ENCODE measurements at places on chromosomes 13 and 19.

DNA sequence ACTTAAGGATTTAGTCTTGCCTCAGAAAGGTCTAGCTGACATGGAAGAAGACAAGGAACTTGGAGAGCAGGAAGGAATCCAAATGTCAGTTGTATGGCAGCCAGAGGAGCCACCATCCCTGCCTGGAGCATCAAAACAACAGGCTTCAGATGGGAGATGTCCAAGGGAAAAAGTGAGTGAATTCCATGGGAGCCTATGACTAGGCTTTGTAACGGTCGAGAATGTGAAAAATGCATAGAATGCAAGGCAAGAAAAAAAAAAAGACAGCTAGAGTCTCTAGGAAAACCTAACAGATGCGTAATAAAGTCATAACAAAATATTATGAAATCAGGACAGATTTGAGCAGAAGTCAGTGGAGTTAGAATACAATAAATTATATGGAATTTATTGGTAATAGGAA lies 183.7 kb upstream of the LSM14A start:
- peak; percentile 36 for DNase-seq

GRCh38 chr13:105798541-105798940 lies 736.9 kb downstream of the EFNB2 start:
- DNase-seq = no peak

DNA sequence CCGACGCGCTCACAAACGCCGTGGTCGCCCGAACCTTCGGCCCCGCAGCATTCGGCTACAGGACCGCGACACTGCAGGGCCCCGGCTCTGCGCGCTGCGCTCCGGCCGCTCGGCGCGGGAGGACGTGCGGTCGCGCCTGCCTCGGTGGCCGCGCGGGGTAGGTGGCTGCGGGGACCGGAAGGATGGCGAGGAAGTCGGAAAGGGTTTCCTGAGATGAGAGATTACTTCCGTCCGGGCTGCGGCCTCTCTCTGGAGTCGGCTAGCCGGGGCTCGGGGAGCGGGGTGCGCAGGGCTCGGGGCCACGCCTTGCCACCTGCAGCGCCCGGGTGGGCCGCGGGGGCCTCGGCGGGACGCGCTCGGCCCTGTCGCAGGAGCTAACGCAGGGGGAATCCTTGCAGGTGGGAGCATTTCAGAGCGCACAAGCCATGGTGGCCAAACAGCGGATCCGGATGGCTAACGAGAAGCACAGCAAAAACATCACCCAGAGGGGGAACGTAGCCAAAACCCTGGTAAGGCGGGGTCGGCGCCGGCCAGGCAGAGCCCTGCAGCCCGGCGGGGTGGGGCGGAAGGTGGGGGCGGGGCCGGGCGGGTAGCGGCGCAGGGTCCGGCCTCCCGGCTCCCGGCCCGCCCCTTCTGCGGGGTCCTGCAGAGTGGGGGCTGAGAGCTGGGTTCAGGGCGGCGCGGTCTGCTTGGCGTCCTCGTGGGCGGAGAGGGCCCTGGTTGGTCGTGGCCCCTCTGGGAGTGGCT lies at the start of gene SERP2:
TSS of gene SERP2 (plus strand) at position 224 of the 747 bp plus-strand sequence. CDS start at position 426, 202 bp downstream.
- DNase-seq = peak; percentile 27

DNA sequence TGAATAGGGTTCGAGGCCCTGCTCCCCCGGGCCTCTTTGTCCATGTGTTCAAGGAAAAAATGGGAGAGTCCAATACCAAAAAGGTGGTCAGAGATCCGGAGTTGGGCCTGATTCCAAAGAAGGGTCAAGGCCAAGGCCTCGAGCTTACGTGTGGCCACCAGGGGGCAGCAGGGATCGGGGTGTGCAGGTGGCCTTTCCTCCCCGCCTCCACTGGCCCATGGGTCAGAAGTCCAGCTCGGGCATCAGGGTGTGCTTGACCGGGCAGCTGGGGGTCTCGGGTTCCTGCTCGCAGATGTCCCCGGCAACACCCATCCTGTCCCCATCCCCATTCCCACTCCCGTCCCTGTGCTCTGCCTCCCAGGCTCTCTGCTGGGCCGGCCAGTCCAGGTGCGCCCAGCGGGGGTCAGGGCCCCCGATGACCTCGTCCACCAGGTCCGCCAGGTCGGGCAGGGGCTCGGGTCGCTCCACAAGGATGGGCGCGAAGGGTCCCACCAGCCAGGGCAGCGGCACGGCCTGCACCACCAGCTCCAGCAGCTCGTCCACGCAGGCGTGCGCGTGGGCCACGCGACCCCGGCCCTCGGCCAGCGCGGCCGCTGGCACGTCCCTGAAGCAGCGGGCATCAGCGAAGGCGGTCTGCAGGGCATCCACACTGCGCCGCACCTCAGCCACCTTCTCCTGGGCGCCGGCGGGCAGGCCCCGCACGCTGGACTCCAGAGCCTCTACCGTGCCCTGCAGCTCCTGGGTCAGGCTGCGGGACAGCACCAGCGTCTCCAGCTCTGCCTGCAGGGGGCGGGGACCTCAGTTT lies 5.2 kb upstream of the PLIN4 start:
- peak; percentile 41 for DNase-seq

GRCh38 chr19:33434886-33435705 lies 61.6 kb downstream of the CEBPG start:
- peak; percentile 53 for DNase-seq

- peak; percentile 64 for DNase-seq
These were observed 7.4 kb upstream of the JUNB start for GRCh38 chr19:12783849-12784393.

- DNase-seq = peak; percentile 57
These were observed 58.3 kb upstream of the CLDN10 start for GRCh38 chr13:95494082-95494681.

DNA sequence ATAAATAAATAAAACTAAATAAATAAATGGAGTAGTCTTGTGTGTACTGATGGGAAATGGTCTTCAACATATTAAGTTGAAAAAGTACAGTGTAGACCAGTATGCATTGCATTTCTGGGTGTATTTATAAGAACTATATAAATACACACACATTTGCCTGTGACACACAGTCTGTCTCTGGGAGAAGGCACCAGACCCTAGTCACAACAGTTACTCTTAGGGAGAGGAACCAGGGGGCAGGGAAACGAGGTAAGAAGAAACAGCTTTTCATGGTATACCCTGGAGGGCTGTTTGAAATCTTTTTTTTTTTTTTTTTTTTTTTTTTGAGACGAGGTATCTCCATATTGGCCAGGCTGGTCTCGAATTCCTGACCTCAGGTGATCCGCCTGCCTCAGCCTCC lies 2.8 kb upstream of the S1PR2 start:
- DNase-seq = no peak
